ENCODE measurements at places on chromosomes 12 and 14.

DNA sequence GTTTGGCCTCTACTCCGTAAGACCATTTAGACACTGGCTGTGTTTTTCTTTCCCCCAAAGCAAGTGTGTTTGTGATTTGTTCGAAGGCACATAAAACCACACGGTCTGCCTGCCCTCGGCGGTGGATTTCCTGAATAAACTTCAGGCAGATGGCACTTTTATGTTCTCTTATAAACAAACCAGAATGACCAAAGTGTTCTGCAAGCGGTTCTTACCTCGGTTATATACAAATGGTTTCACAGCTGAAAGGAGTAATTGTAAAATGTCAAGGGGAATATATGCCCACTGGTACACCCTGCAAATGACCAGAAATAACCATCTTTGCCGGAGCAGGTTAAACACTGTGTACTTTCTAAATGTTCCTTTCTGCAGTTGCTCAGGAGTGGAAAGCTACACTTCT lies 1475.8 kb upstream of the TMEM132C start:
- DNase-seq, result no peak

DNA sequence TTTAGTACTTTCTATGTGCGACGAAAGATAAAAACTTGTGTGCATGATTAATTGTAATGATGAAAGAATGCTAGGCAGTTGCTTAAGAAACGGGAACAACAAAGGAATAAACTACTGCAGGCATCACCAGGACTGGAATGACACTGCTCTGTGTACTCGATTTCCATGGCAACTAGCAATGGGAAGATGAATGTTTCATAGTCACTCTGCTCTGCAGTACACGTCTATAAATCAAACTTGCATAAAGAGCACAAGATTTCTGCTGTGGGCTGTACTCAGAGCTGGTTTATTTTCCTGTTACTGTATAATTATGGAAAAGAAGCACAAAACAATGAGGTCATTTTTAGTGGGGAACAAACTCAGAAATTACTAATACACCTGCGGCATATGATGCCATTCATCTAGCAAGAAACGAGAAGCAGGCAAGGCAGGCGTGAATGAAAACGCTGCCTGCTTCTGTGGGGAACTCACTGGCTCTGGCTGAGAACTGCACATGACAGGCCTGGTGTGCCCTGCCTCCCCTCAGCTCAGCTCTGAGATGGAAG lies 41.8 kb downstream of the EFCAB11 start:
- DNase-seq, result peak; percentile 95

- no peak for DNase-seq
Observed at GRCh38 chr12:131766382-131767107, 55.7 kb downstream of the SFSWAP start.

- DNase-seq, result no peak
Observed at GRCh38 chr12:94973221-94973620, 30.3 kb downstream of the NDUFA12 start.

DNA sequence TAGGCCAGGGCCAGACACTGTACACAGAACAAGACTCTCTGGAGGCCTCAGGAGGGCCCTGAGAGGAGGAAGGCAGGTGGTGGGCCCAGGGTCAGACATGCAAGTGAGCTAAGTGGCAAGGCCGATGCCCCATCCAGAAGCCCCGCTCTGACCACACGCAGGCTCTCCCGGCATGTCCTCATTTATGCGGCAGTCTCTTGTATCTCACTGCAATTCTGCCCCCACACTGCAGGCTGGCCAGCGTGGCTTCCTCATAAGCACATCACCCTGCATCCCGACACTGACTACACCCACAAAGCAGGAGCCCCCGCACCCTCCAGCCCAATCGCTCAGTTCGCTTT lies 17.5 kb downstream of the SSH1 start:
- DNase-seq, result no peak

- DNase-seq, result no peak
Observed at GRCh38 chr12:88144037-88144436, 1.9 kb downstream of the TMTC3 start.

DNA sequence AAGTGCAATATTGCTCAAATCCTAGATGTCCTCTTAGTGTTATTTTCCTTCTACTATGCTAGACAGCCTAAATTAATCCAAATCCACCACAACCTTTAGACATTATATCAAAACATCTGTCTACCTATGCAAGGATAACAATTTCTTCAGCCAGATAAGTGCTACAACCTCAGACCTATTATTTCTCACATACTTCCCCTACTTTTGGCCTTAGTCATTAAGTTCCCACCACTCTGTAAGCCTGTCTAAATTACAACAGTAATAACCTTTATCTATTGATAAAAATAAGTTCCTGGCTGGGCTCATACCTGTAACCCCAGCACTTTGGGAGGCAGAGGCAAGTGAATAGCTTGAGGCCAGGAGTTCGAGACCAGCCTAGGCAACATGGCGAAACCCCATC lies 74.0 kb downstream of the KIF21A start:
- DNase-seq, result no peak

DNA sequence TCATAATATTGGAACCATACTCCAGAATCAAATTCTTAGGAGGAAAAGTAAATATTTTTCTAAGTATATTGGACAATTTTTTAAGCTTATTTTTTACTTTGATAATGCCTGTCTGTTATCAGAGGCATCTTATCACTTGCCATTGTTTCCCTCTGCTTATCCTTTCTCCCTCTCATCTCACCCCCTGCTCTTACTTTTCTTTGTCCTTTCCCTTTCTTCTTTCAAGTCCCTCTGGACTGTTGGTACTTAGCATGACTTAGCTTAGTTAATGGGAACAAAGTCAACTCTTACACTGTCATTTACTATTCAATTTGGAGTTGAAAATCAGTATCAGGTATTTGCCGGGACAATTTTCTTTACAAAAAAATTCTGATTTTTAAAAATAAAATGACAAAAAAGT lies 45.2 kb downstream of the ABCD2 start:
- no peak for DNase-seq

DNA sequence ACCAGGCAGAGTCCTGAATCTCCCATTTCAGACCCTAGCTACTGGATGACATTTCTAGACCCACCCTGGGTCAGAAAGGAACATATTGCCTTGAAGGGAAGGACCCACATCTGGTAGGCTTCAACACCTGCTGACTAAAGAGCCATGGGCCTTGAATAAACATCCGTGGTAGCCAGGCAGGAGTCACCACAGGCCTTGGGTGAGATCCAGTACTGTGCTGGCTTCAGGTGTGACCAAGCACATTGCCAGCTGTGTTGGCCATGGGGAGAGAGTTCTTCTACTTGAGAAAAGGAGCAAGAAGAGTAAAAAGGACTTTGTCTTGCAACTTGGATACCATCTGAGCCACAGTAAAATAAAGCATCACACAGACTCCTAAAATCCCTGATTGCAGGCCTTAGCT lies 332.6 kb downstream of the SLC16A7 start:
- no peak for DNase-seq

DNA sequence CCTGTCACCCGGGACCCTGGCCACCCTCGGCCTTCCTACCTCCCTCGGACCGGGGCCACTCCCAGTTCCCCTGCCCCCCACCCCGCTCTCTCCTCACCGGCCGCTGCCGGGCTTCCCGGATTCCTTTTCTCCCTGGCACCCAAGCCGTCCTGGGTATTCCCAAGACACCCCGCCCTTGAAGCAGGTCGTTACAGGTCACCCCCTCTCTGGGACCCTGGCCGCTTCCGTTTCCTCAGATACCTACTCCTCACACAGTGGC lies 493 bp downstream of the NUMB start:
- no peak for DNase-seq

DNA sequence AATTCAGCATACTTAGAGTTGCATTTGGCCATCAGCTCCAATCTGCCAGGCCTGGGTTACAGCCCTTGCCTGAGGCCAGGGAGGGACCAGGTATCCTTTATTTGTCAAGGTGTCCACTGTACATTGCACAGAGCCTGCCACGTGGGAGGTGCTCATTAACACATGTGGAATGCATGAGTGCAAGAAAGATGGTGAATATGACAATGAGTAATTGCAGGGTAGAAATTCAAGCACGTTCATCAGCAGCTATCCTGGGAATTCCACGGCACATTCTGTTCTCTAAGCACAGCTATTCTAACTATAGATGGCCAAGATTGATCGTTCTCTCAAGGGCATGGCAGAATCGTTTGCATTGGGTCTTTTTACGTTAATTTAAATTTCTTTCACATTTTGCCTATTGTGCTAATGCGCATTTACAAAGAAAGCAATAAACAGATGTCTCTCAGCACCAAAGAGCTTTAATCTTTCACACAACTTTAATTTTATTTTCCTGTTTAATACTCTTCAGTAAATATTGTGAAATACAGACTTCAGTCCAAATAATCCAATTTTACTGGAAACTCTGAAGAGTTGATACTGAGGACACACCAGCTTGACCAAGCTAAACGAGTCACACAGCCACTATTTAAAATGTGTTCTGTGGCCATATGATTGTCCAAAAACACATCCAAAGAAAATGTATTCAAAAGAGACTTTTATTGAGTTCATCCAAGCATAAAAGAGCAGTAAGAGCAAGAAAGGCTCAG lies 1025.7 kb upstream of the TMEM132C start:
- no peak for DNase-seq

- no peak for DNase-seq
Observed at GRCh38 chr14:75866970-75867369, 114.8 kb downstream of the TGFB3 start.

GRCh38 chr14:73251516-73252215 lies 14.4 kb downstream of the PAPLN start:
- DNase-seq, result no peak

- DNase-seq, result no peak
Observed at GRCh38 chr14:100048786-100049185, 16.4 kb upstream of the EVL start.

- no peak for DNase-seq
Observed at GRCh38 chr12:4320497-4320852, 538 bp upstream of the TIGAR start.

DNA sequence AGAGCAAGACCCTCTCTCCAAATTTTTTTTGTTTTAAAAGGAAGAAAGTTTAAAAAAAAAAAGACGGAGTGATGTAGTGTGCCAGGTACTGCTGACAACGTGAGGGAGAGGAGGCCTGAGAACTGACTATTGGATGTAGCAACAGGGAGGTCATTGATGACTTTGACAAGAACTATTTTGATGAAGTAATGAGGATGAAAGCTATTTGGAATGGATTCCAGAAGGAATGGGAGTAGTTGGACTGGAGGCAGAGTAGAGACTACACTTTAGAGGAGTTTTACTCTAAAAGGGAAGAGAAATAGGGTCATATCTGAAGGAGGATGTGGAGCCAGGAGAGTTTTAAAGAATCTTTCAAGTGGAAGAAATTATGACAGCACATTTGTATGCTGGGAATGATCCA lies 27.8 kb upstream of the SLC38A2 start:
- DNase-seq, result no peak

DNA sequence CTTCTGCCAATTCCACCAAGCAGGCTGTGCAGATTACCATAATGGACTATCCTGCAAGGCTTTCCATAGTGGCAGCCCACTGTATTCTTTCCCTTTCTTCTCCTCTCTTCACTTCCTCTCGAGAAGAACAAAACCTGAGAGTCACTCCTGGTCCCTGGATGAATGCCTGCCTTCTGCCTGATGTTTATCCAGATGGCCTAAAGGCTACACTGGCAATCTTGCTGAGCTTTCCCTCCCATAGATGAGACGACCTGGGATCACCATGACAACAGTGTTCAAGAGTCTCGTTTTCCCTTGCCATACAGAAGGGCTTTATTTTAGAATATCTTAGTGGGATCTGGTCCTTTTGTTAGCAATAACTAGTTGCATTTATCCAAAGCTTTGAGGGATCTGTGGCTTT lies 142.3 kb downstream of the RTN1 start:
- DNase-seq, result no peak

- no peak for DNase-seq
Observed at GRCh38 chr12:71214511-71215285, 56.9 kb upstream of the TSPAN8 start.

DNA sequence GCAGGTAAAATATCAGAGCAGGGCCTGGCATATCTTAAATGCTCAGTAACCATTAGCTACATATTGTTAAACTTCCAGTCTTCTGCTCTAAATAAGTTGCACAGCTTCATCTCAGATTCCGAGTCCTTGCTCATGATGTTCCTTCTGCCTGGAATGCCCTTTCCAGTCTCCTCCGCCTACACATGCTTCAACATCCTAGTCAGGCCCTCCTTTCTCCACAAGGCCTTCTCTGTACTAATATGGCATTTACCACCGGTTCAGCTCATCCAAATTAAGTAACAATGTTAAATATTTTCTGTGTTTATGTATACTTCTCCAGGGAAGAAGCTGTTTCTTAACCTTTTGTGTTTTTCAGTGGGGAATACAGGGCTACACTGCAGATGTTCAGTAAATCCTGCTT lies 8.5 kb downstream of the DHH start:
- no peak for DNase-seq

DNA sequence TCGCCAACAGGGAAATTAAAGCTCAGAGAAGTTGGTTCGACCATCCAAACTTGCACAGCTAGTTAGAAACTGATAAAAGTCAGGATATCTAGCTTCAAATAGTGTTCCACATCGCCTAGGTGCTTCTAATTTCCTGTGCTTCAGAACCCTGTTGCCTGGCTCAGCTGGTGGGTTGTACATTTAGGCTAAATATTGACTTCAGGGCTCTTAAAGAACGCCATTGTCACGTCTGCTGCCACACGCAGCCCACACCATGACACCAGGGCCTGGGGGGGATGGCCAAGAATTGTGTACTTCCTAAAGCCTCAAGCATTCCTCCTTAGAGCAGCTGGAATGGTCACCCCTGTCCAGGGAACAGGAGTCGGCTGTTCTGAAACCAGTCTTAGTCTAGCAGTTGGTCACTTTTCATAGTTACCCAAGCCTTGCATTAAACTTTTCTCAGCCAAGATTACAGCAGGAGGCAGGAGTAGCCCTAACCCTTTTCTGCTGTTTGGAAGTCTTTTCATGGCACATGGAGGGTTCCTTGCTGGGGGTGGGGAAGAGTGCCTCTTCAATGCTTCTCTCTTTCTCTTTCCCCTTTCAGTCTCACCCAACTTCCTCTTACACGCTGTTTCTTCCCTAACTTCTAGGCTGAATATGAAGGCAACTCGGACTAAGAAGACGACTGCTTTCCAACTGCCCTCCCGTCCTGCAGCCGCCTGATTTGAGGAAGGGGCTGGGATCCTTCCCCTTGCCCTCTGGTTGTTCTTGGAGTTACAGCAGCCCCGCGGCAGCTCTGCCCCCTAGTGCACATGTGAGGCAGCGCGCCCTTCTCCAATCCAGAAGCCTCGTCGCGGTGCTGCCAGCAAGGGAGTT lies 17.1 kb downstream of the FOS start:
- DNase-seq, result no peak
